ENCODE measurements at places on chromosomes 7 and 10.

- no peak for DNase-seq
These were observed 2.2 kb upstream of the ELN start for GRCh38 chr7:74025730-74026129.

- DNase-seq = no peak
These were observed 295.4 kb upstream of the KAT6B start for GRCh38 chr10:74530981-74531380.

GRCh38 chr10:91006752-91007346 lies 86.0 kb upstream of the ANKRD1 start:
- DNase-seq = no peak

GRCh38 chr10:48768144-48768766 lies 83.6 kb downstream of the WDFY4 start:
- no peak for DNase-seq

GRCh38 chr7:11343136-11343535 lies 369.5 kb downstream of the PHF14 start:
- DNase-seq = no peak

- no peak for DNase-seq
These were observed 46.2 kb downstream of the ZNF277 start for GRCh38 chr7:112252691-112253090.

DNA sequence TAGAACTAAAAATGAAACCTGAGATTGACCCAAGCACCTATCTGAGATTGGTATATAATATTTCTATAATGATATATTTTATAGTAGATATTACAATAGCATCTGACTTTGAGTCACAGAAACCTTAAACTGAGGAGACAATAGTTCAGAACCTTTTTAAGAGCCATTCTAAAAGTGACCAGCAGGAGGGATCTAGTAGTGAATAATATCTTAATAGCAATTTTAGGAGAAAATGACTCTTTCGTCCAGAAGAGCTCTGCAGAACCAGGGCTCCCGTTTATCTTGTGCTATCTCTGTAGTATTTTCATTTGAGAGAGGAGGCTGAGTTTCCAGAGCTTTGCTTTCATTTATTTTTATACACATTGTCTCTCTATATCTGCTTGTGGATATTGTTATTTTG lies 68.1 kb downstream of the PODXL start:
- DNase-seq = no peak

DNA sequence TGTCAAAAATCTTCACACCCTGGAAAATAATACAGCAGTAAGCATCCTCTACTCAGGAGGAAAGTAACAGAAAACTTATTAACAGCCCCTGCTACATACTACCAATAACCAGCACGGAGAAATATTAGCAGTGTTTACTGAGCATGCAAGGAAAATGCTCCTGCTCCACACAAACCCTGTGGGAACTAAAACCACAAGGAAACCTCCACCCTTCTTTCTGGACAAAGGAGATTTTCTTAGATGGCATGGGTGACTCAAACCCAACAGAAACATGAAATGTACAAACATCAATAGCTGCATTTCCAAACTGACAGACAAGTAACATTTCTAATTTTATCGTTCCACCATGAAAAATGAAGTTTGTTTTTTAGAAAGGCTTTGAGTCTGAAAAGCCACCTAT lies 113.4 kb downstream of the VPS41 start:
- DNase-seq = no peak

DNA sequence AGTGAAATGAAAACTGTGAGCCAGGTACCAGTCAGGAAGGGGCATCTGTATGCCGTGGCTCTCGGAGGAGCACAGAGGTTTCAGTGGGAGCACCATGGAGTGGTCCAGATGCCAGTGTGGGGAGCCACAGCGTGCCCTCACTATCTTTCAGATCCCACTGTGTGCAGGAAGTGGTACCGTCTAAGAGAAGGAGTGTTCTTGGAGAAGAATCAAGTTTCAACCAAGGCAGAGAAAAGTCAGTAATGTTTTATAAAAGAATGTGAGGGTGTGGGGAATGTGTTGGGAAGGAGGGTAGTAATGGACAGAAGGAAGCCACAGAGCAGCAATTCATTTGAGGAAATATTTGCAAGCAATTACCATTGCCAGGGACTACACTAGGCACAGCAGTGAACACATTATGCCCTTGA lies 35.6 kb downstream of the PRKAR2B start:
- DNase-seq = no peak

- DNase-seq = no peak
These were observed 111.6 kb downstream of the ARHGAP22 start for GRCh38 chr10:48493083-48493871.

- DNase-seq = no peak
These were observed 19.6 kb upstream of the AGMO start for GRCh38 chr7:15581352-15581951.

- DNase-seq = no peak
These were observed 46.6 kb downstream of the INSIG1 start for GRCh38 chr7:155344270-155344617.

- no peak for DNase-seq
These were observed 45.4 kb downstream of the CACNB2 start for GRCh38 chr10:18185621-18186020.

DNA sequence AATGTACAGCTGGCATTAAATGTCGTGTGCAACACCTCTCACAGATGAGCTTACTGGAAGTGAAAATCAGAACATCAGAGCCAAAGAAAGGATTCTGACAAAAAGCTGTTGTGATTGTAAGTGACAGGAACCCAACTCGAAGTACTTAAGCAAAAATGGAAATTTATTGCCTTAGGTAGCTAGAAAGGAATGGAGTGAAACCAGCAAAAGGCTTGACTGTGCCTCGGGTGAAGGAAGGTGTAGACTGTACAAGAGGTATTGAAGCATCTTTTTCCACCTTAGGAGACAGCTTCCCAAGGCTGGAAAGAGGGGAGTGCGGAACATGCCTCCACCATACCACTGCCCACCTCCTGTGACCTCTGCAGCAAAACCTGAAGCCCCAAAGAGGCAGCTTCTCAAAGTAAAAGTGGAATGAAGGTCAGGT lies 27.3 kb upstream of the ITGB1 start:
- no peak for DNase-seq

GRCh38 chr10:44958196-44958897 lies 1.3 kb upstream of the RASSF4 start:
- no peak for DNase-seq

- no peak for DNase-seq
These were observed 166.6 kb downstream of the ARHGAP21 start for GRCh38 chr10:24556750-24557742.

DNA sequence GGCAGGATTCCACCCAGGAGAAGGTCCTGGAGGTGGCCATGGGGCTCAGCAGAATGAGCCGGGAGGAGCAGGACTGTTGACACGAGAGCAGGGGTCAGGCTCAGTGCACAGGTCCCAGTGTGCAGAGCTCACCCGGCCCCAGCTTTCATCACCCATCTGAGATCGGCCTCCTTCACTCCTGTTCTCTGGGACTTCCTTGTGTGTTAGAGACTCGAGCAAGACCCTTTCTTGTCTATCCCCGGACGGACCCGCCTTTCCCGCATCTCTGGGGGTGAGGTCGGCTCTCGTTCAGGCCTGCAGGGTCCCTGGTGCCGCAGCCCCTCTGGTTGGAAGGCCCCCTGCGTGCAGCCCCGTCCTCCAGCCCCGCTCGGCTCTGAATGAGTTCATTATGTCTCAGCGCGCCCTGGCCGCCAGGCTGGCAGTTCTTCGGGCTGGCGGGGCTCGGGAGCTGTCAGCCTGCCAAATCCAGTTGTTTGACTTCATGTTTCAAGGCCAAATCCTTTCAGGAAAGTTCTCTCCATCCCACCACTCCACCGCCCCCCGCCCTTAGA lies 127.9 kb downstream of the LHPP start:
- no peak for DNase-seq

DNA sequence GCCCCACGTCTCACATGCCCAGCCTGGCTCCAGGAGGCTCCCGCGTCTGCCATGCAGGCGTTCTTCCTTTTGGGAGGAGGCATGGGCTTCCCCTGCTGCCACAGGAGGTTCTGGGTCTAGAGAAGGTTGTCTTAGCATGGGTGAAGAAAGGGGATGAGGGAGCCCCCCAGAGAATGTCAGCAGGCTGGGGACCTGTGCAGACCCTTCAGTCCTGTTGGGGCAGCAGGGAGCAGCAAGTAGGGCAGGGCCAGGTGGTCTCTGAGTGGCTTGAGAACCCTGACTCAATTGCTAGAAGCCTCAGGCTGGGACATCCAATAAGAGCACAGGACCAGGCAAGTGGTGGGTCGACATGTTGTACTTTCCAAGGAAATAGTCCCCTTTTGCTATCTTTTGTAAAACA lies 34.4 kb upstream of the ADCYAP1R1 start:
- no peak for DNase-seq

- DNase-seq = no peak
These were observed 383.5 kb downstream of the POM121L12 start for GRCh38 chr7:53418834-53419482.

- no peak for DNase-seq
These were observed 15.1 kb downstream of the ADD3 start for GRCh38 chr10:110022716-110023504.

DNA sequence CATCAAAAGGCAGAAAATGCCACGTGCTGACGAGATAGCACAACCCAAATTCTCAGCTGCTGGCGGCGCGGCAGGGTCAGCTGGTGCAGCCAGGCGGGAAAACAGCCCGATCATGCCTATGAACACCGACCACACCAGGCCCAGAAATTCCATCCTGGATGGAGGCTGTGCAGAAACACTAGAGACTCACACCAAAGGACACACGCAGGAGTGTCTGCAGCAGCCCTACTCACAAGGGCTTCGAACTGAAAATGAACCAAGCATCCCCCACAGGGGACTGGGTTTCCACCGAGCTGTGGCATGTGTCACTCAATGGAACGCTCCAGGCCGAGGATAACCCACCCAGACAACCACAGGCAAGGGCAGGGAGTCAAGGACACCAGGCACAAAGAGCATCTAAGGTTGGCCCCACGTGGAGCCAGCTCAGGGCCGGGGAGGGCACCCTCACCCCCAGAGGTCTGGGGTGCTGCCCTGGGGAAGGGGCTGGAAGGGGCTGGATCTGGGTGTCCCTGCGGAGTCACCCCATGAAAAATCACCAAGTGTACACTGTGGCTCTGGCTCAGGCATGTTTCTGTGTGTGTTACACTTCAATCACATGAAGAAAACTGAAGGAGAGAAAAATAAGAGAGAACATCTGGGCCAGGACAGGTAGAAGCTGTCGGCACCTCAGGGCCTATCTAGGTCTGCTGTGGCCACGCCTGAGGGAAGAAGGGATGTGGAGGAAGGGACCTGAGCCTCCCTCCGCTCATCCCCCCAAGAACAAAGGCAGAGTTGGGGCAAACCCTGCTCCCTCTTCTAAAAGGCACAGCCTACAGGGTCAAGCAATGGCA lies 33.0 kb downstream of the RASGEF1A start:
- DNase-seq = no peak

- DNase-seq = no peak
These were observed 68.4 kb upstream of the KMT2E start for GRCh38 chr7:104945599-104945956.

DNA sequence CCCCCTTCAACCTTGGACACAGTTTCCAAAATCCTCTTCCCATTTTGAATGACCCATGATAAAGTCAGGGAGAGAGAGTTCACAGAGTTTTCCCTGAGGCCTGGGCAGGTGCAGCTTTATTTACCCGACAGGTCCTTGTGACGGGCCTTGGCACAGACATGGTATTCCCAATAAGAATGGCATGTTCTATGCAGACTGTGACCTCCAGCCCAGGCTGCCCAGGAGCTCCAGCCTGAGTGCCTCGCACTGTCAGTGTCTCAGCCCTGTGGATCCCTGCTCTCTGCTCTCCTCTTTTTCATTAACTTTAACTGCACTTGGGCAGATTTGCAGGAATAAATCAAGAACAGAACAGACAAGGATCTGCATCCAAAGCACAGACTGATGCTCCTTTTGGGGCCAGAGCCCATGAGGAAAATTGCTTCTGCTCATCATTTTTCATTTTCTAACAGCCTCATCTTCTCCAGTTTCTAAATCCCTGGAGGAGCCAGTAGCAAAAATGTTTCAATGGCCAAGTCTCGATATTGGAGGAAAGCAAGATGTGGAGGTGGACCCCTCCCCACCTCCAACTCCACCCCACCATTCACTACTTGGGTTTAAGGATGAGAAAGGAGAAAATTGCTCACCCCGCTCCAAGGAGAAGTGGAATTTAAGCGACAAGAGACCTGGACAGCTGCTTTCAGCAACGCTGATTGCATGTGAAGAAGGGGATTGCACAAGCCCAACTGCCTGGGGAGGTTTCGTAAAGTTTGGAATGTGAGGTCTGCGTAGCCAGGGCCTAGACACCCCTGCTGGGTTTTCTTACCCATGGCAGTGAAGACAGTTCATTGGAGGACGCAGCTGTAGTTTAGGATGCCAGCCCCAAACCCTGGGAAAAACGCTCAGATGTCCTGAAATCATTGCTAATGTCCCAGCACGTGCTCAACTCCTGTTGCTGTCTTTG lies 225.9 kb downstream of the WDR11 start:
- DNase-seq = no peak

All from activated CD4-positive, alpha-beta T cell treated with anti-CD3 and anti-CD28 coated beads for 1 hour (primary cell).